ENCODE measurements at places on chromosomes 1 and 21.

- no peak for DNase-seq
Measured at GRCh38 chr1:228219245-228219961, 11.6 kb downstream of the OBSCN start.

GRCh38 chr1:31643976-31644559 lies 608 bp downstream of the PEF1 start:
- DNase-seq: no peak

GRCh38 chr1:43421976-43422750 lies 31.6 kb downstream of the HYI start:
- DNase-seq: no peak

DNA sequence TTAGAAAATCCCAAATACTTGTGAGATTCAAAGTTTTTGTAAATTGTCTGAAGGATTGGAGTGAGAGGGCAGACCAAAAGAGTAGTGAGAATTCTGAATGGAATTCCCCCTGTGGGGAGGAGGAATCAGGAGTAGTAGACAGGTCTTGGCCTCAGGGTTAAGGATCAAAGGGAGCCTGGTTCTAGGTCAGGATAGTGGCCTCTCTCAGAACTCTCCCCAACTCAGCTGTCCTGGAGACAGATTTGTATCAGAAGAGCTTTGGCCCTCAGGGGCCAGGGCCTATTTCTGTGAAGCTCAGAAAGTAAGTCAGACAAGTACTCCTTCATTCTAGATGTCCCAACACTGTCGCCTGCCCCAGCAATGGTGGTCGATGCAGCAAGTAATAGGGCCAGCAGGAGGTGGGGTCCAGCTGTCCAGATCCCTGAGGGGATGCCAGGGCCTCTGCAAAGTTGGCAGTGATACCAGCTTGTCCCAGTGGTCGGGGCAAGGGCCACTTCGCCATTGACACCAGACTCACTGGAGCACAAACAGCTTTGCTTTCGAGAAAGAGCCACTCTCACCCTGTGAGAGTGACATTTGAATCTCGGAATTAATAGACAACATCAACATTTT lies 115.2 kb downstream of the SLC25A24 start:
- DNase-seq: no peak

DNA sequence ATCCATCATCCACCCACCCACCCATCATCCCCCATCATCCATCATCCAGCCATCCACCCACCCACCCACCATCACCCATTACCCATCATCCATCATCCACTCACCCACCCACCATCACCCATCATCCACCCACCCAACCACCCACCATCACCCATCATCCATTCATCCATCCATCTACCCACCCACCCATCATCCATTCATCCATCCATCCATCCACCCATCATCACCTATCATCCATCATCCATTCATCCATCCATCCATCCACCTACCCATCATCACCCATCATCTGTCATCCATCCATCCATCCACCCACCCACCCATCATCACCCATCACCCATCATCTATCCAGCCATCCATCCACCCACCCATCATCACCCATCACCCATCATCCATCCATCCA lies 81.5 kb downstream of the ADARB1 start:
- DNase-seq: no peak

- DNase-seq: no peak
Measured at GRCh38 chr1:84300501-84300900, 1.0 kb upstream of the SAMD13 start.

GRCh38 chr1:2468041-2468472 lies 8.0 kb upstream of the PLCH2 start:
- DNase-seq: no peak

- no peak for DNase-seq
Measured at GRCh38 chr1:4319496-4319895, 334.9 kb upstream of the AJAP1 start.

GRCh38 chr1:81220614-81221071 lies 580.1 kb upstream of the ADGRL2 start:
- no peak for DNase-seq

DNA sequence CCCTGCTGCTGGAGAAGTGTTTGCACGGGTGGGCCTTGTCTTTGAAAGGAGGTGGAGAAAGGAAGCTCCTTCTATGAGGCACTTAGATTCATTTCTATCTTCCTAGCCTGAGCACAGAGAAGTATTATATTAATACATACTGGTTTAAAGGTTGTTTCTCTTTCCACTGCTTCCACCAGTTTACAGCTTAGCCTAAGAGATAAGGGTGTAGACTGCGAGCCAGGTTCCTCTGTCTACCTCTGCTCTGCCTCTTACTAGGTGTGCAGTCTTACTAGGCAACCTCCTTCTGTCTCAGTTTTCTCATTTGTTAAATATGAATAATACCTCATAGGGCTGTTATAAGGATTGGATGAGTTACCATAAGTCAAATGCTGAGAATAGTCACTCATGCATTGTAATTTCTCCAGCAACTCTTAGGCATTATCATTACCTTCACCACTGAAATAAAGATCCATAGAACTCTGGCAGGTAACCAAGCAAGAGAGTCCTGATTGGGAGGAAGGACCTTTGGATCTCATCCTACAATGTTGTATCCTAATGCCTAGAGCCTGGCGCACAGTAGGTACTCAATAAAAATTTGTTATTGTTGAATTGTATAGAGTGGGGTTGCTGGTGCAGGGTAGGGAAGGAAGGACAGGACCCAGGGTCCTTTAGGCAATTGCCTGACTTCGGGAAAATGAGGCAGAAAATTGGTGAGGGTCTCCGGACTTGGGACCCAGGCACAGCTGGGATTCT lies 95.1 kb downstream of the TBX19 start:
- DNase-seq: no peak

GRCh38 chr21:38925923-38926322 lies 120.2 kb downstream of the ETS2 start:
- DNase-seq: no peak

DNA sequence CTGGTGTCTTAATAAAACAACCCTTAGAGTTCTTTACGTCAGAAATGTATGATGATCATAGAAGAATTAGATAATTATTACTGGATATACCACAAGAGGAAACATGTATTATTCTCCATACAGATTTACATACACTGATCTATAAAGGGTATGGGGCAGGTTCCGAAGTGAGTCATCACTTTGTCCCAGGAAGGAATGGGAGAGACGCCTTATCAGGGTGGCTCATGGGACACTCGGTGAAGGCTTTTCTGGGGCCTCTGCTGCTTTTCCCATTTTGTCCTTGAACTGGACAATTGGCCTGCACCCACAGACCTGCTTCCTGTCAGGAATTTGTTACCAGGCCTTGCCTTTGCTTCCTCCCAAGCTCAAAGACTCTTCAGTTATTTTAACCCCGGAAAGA lies 233.8 kb upstream of the RUNX1 start:
- DNase-seq: no peak

- DNase-seq: peak; percentile 11
Measured at GRCh38 chr1:51417496-51418383, 87.4 kb upstream of the TTC39A start.

DNA sequence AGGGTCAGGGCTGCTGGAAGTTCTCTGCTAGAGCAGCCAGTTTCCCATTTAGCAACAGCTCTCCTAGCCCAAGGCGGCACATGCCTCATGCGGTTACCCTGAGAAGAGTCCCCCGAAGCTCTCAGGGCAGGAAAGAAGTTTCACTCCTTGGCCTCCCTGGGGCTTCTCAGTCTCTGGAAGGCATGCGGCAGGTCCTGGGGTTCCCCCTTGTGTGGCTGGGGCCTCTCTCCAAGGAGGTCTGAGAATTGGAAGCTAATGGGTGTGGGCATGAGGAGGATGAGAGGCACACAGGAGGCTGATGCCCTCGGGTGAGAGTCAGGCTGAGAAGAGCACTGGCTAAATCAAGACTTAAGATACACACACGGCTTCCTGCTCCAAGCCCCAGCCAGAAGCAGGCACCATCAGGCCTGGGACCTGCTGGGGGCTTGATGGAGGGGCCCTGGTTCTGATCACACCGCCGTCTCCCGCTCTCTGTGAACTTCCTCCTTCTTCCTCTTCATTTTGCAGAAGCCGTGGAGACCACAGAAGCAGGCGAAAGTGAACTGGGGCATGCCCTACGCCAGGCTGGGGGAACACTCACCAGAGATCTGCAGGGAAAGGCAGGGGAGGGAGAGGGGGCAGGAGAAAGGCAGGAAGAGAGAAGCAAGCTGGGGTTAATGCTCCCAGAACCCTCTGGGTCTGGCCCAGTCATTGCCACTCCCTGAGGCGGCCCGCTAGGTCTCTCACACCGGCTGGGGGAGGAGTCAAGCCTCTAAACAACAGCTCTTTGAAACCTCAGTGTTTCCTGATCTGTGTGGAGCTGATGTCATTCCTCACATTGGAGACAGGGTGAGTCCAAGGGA lies 15.1 kb downstream of the BLACAT1 start:
- DNase-seq: no peak

DNA sequence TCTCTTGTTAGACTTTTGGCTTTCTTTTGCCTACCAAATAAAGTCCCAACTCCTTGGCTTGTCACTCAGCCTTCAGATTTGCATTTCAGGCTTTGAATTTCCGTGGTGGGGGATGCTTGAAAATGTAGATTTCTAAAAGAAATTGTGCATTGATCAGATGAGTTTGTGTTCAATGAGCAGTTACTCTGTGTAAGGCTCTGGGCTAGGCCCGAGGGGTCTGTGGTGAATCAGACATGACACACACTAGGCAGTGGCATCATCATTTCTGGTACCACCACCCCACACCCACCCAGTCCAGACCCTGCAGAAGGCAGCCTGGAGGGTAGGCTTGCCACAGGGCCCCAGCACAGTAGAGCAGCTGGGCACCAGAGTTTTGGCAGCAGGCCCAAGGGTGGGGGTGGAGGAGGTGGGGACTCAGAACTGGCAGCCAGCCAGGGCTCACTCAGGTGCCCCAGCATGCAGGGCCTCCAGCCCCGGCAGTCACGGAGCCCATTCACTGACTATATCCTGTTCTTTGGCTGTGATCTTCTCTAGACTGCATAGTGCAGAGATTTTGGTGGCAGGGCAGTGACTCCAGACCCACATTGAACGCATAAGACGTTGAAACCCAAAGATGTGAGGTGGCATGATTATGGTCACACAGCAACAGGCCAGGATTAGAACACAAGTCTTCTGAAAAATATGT lies 97.2 kb upstream of the ARTN start:
- DNase-seq: peak; percentile 94

- DNase-seq: no peak
Measured at GRCh38 chr21:32474179-32475059, 61.9 kb downstream of the EVA1C start.

DNA sequence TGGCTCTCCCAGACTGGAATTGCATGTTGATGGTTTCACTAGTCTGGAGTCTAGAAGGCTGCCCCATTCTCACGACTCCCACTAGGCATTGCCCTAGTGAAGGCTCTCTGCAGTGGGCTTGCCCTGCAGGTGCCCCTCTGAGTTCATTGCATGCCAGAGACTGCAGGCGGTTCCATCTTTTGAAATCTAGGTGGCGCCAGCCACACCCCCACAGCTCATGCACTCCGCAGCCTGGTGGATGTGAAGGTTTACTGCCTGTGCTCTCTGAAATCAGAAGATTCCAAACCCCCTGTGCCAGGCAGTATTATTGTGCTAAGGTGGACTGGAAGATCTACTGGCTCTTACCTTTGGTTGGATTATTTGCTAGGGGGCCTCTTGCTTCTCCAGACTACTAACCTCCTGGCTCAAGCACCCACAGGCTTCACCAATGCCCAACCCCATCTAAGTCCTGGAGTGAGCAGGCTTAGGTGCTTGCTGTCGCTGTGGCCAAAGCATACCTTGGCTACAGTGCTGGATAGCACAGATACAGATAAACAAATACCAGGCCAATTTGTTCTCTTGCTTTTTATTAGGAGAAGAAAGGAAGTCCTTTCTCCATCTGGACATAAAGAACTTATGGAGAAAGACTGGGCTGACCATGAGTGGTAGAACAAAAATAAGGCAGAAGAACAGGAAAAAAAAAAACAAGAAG lies 83.5 kb upstream of the SIM2 start:
- no peak for DNase-seq

- DNase-seq: peak; percentile 69
Measured at GRCh38 chr21:42174173-42174572, 44.8 kb upstream of the ABCG1 start.

DNA sequence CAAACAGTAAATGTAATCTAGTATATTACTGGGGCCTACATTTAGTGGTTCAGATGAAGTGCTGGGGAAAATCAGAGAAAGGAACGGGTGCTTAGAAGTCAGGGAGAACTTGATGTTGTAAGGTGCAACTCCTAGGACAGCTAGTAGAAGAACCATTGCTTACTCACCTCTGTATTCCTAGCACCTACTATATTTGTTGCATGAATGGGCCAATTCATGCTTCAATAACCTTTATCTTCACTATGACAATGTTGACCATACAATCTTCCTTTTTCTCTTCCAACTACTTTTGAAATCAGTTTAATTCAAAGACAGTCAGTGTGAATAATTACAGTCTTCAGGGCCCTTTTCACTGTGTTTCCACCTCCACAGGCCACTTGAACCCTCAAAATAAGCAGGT lies 125.0 kb upstream of the DMRTA2 start:
- DNase-seq: no peak

- no peak for DNase-seq
Measured at GRCh38 chr1:64062941-64063581, 140.4 kb upstream of the UBE2U start.

DNA sequence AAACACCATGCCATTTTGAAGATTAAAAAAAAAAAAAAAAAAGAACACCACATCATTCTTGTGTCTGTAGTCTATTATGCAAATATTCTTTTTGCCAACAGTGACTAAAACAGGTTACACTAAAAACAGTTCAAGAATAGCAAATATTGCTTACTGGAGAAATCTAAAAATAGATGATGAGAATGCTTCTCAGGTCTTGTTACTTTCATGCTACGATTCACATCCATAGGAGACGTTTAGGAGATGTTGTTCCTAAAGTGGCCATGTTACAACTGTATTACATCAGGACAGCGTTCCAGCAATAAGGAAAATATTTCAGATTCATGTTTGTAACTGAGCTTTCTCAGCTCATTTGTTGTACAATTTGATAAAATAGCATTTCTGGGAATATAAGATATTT lies 32.3 kb downstream of the RAB3GAP2 start:
- no peak for DNase-seq

DNA sequence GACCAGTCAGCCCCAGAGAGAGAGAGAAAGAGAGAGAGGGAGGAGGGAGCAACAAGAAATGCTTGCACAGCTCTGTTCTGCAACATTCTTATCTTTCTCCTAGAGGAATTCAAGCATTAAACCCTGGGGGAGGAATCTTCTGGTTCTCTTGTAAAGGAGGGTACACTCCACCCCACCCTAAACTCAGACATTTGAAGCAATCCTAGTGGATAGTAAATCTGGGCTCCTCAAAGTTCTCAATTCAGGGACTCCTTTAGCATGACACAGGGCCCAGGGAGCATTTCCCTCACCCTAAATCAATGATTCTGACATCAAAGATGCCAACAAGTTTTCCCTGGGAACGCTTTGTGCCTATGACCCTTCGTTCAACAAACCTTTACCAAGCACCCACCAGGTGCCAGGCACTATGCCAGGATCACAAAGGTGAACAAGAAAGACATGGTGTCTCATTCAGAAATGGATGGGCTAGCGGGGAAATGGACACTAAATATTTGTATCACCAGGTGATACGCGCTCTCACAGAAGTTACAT lies 11.9 kb upstream of the CAPN2 start:
- no peak for DNase-seq

All from NCI-H524 (cell line).